ENCODE measurements at places on chromosomes 5 and 9.

- peak; percentile 56 for DNase-seq
These were observed 16.9 kb downstream of the DNAJC18 start for GRCh38 chr5:139422307-139422893.

DNA sequence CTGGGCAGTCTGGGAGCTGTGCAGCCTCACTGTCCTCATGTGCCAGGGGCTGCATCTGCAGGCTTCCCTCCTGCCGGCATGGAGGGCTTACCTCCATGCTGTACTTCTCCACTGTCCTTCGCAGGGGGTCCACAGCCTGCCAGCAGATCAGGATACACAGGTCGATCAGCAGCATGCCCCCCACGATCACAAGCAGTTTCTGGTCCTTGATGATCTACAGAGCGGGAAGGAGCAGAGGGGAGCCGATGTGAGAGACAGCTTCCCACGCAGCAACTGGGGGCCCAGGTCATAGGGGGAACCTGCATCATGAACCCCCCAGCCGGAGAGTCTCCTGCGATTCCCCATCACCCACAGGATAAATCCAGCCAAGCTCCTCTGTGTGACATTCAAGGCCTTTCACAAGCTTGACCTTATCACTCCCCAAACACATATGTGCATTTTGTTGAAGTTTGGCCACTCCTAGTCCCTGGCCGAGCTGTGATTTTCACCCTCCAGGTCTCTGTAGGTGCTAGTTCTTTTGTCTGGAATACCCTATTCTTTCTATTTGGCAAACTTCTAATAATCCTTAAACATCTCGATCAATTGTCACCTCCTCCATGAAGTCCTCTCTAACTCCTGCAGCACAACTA is 107.3 kb upstream of the TBC1D2 start:
- DNase-seq, result no peak

DNA sequence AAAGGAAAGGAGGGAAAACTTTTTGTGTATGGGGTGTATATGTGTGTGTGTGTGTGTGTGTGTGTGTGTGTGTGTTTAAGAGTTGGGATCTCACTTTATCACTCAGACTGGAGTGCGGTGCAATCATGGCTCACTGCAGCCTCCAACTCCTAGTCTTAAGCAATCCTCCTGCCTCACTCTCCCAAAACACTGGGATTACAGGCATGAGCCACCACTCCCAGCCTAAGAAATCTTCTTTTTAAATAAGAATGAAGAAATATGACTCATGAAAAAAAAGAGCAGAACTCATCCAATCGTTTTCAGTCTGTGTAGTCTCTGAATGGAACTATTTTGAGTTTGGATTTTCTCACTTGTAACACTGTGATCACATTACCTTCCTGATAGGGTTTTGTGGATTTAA is 601.5 kb downstream of the ACTL7B start:
- DNase-seq, result no peak

- DNase-seq, result no peak
These were observed 60.7 kb downstream of the SECISBP2 start for GRCh38 chr9:89379031-89379430.

DNA sequence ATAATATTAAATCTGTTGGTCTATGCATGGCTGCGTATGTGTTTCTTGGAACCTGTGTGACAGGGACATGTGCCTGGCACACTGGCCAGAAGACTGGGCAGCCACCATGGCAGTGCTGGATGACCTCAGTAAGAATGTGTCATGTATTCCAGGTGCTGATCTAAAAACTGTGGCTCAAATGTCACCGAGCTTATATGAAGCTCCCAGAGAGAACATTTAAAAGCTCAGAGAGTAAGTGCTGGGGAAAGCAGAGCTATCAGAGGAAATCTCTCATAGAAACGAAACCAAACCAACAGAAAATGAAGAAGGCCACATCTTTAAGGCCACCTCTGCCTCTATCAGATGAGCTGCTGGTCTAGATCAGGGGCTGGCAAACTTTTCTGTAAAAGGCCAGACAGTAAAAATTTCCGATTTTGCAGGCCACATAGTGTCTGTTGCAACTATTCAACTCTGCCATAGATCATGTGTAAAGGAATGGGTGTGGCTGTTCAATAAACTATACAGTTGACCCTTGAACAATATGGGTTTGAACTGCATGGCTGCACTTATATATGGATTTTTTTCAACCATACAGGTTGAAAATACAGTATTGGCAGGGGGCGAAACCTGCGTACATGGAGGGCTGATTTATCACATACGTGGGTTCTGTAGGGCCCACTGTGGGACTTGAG is 31.8 kb downstream of the TSTD2 start:
- no peak for DNase-seq

- DNase-seq, result no peak
These were observed 52.3 kb downstream of the ENTREP1 start for GRCh38 chr9:69377291-69377690.

Measured in H1 (cell line).